ENCODE measurements at places on chromosomes 16 and 17.

DNA sequence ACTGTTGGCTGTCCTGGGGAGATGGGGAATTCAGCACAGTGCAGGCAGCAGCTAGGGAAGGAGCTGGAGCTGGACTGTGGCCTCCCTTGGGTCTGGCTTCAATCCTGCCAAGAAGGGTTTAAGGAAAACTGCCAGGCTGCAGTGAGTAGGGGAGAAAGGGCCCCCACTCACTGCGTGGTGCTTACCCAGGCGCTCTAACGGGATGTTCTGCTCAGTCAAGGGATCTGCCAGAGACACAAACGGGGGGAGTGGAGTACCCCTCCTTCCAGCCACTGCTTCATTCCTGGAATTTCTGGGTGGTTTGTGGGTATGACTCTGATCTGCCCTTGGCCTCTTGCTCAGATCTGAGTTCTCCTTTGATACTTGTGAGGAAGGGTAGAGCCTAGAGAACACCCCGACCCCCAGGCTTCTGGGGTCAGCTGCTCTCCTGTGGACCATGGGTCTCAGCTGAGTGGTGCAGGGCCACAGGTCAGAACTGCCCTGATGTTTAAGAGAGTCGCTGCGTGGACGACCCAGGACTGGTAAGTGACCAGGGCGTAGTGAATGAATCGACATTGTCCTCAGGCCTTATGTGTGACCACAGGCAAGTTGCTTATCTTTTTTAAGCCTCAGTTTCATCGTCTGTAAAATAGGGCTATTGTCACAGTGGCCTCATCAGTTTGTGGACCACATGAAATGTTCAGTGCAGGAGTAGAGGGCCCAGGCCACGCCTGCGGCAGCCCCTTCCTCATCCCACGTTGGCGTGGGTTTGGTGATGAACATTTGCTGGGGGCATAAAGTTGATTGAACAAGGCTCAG, 9.6 kb downstream of the CRISPLD2 start:
- DNase-seq: no peak

- no peak for DNase-seq
These were observed 14.7 kb upstream of the BCAR1 start for GRCh38 chr16:75265911-75266701.

DNA sequence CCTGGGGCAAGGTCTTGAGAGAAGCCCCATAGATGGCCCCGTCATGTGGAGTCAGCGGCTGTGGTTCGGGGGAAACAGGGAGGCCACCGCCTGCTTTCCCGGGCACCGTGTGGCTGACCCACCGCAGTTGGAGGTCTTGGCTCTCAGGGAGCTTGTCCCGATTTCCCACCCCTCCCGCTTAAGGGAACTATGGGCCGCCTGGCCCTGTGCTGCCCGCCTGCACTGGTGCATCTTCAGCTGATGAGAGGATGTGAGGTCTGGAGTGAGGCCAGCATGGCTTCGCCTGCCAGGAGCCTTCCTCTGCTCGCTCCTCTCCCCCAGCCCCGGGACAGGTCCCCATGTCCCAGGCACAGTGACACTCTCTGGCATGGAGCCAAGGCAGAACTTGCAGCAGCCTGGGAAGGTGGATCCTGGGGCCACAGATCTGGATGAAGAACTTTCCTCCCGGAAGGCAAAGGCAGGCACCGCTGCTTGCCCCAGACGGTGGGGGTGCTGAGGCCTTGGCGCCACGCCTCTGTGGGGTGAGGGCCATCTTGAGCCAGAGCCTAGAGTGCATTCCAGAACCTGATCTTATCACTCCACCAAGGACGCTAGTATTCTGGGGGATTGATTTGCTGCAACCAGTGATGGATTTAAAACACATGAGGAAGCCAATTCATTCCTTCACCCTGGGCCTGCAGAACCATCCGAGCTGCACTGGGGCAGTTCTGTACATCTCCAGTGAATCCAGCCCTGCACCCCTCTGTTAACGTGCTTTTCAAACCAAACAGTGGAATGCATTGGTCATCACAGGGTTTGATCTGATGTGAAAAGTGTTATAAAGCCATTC, 178.6 kb upstream of the TNRC6C start:
- no peak for DNase-seq

GRCh38 chr16:74309789-74310781, 13.5 kb downstream of the PSMD7 start:
- DNase-seq: no peak

DNA sequence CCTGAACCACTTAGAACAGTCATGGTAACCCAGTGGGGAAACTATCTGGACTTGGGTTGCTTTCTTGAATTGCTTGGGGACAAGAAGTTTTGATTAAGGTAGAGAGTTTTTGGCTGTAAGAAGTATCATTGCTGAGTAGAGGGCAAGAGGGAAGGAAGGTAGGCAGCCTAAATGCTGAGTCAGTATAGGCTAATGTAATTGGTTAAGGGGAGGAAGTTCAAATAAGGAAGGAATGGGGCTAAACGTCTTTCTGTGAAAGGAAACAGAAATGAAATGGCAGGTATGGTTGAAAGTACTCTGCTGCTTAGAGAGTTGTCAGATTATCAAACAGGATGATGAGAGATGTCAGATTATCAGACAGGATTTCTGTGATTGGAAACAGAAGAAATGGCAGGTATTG, 20.3 kb downstream of the KPNB1 start:
- DNase-seq: no peak

- DNase-seq: no peak
These were observed 1.2 kb upstream of the RFFL start for GRCh38 chr17:35064516-35065215.

DNA sequence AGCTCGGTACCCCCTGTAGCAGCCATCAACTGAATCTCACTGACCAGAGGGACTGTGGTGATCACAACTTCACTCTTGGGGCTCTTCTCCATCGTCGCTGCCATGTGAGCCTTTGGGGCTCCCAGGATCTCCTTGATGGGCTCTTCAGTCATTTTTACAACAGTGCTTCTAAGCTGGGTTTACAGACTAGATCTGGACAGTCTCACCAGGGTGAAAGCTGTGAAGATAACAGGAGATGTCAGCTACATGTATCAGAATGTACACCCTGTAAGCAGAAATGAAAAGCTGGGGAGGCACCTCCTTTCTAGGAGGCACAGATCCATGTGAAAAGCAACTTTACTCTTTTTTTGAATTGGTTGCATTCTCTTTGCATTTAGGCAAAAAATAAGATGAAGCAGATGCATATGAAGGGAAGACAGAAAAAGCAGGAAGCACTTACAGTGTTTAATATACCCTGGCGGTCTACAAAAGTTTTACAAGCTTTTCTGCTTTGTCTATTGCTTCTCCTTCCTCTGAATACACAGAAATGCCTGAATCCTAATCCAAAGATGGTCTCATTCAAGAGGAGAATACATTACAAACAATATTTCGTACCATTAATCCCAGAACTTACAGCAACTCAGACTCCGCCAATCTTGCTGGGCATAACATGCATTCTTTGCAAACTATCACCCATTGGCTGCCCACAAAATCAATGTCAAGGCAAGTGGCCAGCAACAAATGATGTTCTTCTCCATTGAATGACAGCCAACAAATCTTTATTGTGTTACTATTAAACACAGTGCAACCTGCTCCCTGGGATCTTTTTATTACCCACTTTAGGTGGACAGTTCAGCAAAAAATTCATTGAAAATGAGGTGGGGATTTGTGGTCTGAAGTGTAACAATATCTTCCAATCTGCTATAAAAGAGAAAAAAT, 1.5 kb downstream of the TMEM100 start:
- DNase-seq: no peak

DNA sequence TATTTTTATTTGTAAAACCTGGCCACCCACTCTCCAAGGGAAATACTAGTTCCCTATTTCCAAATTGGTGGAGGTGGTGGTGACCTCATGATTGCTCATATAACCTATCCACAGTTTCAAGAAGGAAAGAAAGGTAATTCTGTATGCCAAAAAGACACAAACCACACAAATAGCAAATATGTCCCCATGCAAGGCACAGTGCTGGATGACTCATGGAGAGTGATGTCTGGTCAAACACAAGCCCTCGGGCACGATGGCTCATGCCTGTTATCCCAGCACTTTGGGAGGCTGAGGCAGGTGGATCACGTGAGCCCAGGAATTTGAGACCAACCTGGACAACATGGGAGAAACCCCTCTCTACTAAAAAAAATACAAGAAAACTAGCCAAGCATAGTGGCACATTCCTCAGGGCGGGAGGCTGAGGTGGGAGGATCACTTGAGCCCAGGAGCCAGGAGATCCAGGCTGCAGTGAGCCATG, 64.2 kb downstream of the GNA13 start:
- no peak for DNase-seq

- DNase-seq: no peak
These were observed 12.5 kb downstream of the NTAN1 start for GRCh38 chr16:15043344-15043743.

DNA sequence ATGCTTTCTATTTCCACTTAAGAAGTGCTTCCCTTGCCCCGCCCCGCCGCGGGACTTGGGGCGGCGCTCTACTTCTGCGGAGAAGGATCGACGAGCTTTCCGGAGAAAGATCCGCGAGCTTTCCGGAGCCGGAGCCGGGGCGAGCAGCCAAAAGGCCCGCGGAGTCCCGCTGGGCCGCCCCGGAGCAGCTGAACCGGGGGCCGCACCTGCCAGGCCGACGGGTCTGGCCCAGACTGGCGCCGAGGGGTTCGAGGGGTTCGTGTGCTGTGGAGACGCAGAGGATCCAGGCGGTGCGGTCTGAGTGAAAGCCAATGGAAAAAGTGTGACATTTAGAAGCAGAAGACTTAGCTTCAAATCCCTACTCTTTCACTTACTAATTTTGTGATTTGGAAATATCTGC, 50.8 kb downstream of the TBC1D26 start:
- no peak for DNase-seq

GRCh38 chr17:69009930-69010329, 50.8 kb downstream of the ABCA9 start:
- no peak for DNase-seq

DNA sequence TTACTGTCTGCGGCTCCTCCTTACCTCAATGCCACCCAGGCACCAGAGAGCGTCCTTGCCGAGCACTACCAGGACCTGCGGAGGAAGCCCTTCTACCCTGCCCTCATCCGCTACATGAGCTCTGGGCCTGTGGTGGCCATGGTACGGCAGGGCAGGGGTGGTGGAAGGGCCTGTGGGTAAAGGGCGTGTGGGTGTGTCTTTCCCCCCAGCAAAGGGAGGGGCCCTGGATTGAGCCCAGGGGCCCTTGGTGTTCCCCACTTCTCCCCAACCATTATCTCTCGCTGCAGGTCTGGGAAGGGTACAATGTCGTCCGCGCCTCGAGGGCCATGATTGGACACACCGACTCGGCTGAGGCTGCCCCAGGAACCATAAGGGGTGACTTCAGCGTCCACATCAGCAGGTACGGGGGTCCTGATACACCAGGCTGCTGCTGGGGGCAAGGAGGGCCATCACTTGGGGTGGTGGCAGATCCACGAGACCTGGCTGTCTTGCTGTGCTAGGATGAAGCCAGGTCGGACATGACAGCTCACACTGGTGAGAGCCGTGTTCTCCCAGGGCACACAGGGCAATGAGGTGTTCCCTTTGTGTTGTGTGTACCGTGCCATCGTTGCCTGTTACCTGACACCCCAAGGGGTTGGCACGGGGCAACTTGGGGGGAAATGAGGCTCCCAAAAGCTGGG, 2.2 kb upstream of the DECR2 start:
- no peak for DNase-seq

DNA sequence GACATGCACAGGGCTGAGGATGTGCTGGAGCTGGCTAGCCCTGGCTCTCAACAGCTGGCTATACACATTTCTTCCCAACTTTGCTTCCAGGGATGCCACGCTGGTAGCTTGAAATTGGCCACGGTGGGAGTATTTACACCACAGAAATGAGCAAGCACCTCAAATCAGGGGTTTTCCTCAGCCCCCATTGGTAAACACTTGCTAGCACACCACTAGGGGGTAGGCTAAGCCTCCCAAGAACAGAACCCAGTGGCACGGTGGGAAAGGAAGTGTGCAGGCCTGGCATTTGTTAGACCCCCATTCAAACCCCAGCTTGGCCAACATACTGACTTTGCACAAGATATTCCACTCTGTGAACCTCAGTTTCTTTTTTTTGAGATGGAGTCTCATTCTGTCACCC, 12.9 kb downstream of the DRC3 start:
- DNase-seq: no peak

DNA sequence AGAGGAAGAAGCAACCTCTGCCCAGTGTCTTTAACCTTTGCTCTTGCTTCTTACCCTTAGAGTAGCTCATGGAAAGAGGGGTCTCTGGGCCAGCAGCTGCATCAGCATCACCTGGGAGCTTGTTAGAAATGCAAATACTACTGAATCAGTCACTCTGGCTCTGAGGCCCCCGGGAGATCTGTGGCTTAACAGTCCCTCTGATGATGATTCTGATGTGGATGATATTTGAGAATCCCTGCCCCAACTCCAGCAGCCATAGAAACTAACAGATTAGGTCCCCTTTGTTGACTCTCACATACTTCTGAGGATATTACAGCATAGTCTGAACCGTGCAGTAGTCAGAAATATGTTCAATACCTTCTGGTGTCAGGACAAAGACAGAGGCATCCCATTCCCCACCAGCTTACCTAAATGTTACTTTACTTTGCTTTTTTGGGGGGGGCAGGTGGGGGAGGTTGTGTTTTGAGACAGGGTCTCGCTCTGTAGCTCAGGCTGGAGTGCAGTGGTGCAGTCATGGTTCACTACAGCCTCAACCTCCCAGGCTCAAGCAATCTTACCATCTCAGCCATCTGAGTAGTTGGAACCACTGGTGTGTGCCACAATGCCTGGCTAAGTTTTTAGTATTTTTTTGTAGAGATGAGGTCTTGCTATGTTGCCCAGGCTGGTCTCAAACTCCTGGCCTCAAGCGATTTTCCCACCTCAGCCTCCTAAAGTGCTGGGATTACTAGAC, 220.1 kb downstream of the CCDC182 start:
- DNase-seq: no peak

GRCh38 chr16:74868501-74868900, 93.9 kb upstream of the FA2H start:
- DNase-seq: no peak

DNA sequence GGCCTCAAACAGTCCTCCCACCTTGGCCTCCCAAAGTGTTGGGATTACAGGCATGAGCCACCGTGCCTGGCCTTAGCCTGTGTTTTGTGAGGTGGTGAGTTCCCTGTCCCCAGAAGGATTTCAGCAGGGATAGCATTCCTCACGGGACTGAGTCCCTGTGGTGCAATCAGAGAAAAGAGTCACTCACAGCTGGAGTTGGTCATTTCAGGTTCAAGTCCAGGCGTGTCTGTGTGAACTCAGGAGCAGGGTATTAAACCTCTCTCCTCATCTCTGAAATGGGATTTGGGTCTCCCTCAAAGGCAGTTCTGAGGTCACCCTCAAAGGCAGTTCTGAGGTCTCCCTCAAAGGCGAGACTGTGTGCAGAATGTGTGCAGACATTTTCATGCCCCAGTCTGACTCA, 28.6 kb downstream of the NPTX1 start:
- no peak for DNase-seq

GRCh38 chr16:47013910-47014309, 40.4 kb upstream of the DNAJA2 start:
- DNase-seq: no peak

- no peak for DNase-seq
These were observed 763.6 kb upstream of the EEF2KMT start for GRCh38 chr16:5861241-5861640.

- no peak for DNase-seq
These were observed 24.7 kb downstream of the WSB1 start for GRCh38 chr17:27318633-27319032.

GRCh38 chr17:71777048-71777640, 343.7 kb upstream of the SOX9 start:
- DNase-seq: no peak

GRCh38 chr16:86294535-86295196, 215.7 kb upstream of the FOXF1 start:
- DNase-seq: no peak
